A549 (cell line): ENCODE measurements at places on chromosomes 7 and 10.

- no peak for DNase-seq
These were observed 15.0 kb downstream of the HTRA1 start for GRCh38 chr10:122476333-122476695.

GRCh38 chr7:134750083-134751062 lies 29.1 kb upstream of the CALD1 start:
- peak; percentile 35 for DNase-seq

GRCh38 chr10:110919971-110920881 lies 822 bp downstream of the SHOC2 start:
- no peak for DNase-seq

DNA sequence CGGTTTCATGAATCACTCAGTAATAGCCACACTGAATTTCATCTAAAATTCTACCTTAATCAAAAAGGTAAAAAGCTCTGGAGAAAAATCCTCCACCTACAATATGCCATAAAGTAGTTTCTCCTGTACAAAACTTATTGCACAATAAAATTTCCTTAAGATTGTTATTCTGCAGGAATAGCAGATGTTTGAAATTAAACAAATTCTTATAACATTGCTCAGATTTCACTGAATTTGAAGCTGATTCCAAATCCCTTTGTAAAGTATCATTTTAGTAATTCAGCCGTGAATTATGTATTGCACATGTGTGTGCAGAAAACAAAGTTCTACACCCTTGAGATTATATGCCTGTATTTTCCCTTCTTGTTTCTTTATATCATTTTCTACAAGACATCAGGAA lies 123.8 kb downstream of the AMPH start:
- DNase-seq = no peak

DNA sequence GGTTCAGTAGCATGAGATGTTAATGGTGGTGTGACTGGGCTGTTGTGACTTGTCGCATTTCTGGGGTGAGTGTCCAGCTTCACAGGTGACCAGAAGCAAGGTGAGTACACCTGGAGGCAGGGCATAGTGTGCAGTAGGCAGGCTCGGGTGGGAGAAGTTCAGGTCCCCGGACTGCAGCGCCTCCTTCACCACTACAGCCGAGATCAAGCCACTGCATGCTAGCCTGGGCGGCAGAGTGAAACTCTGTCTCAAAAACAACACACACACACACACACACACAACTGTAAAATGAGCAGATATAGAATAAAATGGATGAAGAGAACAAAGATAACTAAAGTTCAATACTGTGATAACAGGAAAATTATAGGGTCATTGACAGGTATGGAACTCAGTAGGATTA lies 11.1 kb upstream of the PARD3 start:
- DNase-seq = no peak
